Neural progenitor cell (in vitro differentiated cells): ENCODE measurements at places on chromosomes 5 and 9. TPM values are rescaled to one million over a fixed set of nuclear protein-coding genes. Genes with fewer than 3 reads are reported as not detected.

The C5orf58 gene
- not detected in 2 replicates for total RNA-seq

The CYLC2 gene
- not detected in 2 replicates for total RNA-seq

GRCh38 chr5:60677850-60678664 is 21.9 kb downstream of the DEPDC1B start:
- peaks cover 8% of the 10 kb centered on the region for H3K4me1 ChIP-seq
- H3K36me3 ChIP-seq, result peaks cover 6% of the 10 kb centered on the region
- no peak overlapping the region for H3K4me3 ChIP-seq

DNA sequence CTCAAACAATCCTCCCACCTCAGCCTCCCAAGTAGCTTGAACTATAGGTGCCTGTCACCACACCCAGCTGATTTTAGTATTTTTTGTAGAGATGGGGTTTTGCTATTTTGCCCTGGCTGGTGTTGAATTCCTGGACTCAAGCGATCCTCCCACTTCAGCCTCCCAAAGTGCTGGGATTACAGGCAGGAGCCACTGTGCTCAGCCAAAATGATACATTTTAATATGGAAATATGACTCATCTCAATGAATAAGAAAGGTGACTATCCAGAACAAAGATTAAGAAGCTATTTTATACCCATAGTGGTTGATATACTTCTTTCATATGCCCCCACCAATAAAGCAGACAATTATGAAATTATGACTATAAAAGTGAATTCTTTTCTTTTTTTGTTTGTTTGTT is 166.2 kb downstream of the NFIB start:
- no peak overlapping the region for H3K4me3 ChIP-seq
- H3K27me3 ChIP-seq, result no peaks in the 10 kb centered on the region
- H3K4me1 ChIP-seq, result peaks cover 4% of the 10 kb centered on the region
- H3K27ac ChIP-seq, result no peak overlapping the region

GRCh38 chr9:77916410-77916819 is 115.2 kb downstream of the GNAQ start:
- no peak overlapping the region for H3K4me3 ChIP-seq
- DNase-seq, result peak; percentile 9
- no peaks in the 10 kb centered on the region for H3K27me3 ChIP-seq
- peak overlapping the region; percentile 55 for H3K27ac ChIP-seq
- no peaks in the 10 kb centered on the region for H3K36me3 ChIP-seq

- H3K27ac ChIP-seq, result no peak overlapping the region
- no peaks in the 10 kb centered on the region for H3K4me1 ChIP-seq
- H3K36me3 ChIP-seq, result no peaks in the 10 kb centered on the region
- no peak for DNase-seq
- H3K4me3 ChIP-seq, result no peak overlapping the region
These were observed 100.0 kb upstream of the IL6ST start for GRCh38 chr5:56094579-56095361.

DNA sequence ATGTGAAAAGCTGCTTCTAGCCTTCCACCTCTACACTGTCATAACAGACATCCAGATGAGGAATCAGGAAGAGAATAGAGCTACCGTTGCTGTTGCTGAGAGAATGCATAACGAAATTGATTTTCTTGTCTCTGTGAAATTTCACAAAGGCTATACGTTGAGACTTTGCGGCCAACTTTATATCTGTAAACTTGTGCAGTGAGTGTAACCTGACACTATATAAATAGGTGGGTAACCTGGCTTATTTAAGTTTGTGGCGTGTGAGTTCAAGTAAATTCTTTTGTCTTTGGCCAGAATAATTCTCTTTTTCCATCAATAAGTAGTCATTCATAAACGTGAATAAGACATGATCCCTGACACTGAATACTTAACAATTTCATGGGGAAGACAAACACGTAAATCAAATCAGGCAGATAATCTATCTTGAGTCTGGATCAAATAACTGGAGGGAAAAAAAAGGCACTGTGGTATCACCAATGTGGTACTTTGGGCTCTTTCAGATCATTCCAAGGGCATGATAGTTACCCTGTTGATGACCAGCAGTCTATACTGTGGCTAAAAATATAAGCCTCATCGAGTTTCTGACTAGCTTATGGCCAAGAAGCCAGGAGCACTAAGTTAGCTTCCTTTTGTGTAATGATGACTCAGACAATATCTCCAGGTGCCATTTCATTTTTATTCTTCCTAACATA is 98.2 kb upstream of the RASA1 start:
- H3K4me1 ChIP-seq, result no peaks in the 10 kb centered on the region
- no peak overlapping the region for H3K27ac ChIP-seq
- H3K36me3 ChIP-seq, result no peaks in the 10 kb centered on the region
- no peak for DNase-seq

DNA sequence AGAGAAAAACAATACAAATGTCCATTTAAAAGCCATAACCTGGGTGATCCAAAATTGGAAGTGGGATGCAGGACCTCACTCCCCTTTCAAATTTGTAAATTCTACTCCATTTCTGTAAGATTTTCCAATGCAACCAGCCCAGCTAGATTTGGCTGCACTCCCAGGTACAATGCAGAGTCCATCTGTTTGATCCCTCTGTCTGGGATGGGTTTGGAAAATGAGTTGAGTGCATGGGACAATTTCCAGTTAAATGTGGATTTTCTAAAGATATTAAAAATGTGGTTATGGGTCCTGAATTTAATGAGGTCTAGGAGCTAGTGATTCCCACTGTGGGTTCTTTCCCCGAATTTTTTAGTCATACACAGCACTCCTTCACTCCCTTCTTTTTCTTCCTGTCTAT is 104.0 kb upstream of the ATP10B start:
- no peak for DNase-seq
- no peaks in the 10 kb centered on the region for H3K36me3 ChIP-seq
- no peaks in the 10 kb centered on the region for H3K4me1 ChIP-seq
- H3K4me3 ChIP-seq, result no peak overlapping the region

- no peaks in the 10 kb centered on the region for H3K36me3 ChIP-seq
- H3K27me3 ChIP-seq, result no peaks in the 10 kb centered on the region
- peaks cover 62% of the 10 kb centered on the region for H3K4me1 ChIP-seq
- H3K4me3 ChIP-seq, result no peak overlapping the region
- H3K27ac ChIP-seq, result peak overlapping the region; percentile 97
These were observed 8.8 kb downstream of the SLC12A7 start for GRCh38 chr5:1103093-1103492.

GRCh38 chr5:137466889-137467288 is 32.2 kb downstream of the SPOCK1 start:
- peaks cover 3% of the 10 kb centered on the region for H3K4me1 ChIP-seq
- no peaks in the 10 kb centered on the region for H3K36me3 ChIP-seq
- no peak for DNase-seq
- H3K27ac ChIP-seq, result no peak overlapping the region
- no peak overlapping the region for H3K4me3 ChIP-seq
- no peaks in the 10 kb centered on the region for H3K27me3 ChIP-seq

DNA sequence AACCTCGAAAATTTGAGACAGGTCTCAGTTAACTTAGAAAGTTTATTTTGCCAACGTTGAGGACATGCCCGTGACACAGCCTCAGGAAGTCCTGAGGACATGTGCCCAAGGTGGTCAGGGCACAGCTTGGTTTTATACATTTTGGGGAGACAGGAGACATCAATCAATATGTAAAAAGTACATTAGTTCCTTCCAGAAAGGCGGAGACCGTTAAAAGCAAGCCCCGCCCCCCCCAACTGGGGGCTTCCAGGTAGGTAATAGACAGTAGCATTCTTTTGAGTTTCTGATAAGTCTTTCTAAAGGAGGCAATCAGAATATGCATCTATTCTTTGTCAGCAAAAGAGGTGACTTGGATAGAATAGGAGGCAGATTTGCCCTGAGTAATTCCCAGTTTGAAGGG is 599 bp upstream of the MOCS2 start:
- DNase-seq, result no peak
- peak overlapping the region; percentile 66 for H3K4me3 ChIP-seq
- no peak overlapping the region for H3K27ac ChIP-seq
- H3K27me3 ChIP-seq, result peaks cover 6% of the 10 kb centered on the region
- H3K36me3 ChIP-seq, result no peaks in the 10 kb centered on the region
- peaks cover 18% of the 10 kb centered on the region for H3K4me1 ChIP-seq

DNA sequence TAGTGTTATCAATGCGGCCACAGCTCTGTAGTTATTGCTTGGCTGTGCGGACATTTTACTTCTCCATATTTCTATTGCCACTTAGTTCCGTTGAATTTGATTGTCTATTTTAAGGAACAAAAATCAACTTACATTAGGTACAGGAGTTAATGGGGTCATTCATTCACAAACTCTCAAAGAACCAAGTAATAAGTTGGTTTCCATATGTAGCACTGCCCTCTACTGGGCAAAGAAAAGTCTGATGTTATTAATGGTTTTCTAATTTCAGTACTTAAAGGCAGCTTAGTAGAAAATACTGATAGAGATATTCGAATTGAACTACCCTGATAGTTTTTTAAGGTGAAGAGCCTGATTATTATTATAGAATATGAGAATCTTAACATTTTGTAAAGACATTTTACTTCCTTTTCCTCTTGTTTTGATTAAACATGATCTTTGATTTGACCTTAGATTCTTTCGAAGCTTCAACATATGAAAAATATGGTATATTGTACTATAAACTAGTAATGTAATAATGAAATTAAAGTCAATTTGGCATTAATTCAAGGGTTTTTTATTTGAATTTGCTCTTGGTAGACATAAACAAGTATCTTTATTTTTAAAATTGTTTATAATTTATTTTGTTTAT is 119.5 kb upstream of the CTNND2 start:
- no peak overlapping the region for H3K27ac ChIP-seq
- H3K36me3 ChIP-seq, result peaks cover 3% of the 10 kb centered on the region
- H3K27me3 ChIP-seq, result no peaks in the 10 kb centered on the region
- no peaks in the 10 kb centered on the region for H3K4me1 ChIP-seq

DNA sequence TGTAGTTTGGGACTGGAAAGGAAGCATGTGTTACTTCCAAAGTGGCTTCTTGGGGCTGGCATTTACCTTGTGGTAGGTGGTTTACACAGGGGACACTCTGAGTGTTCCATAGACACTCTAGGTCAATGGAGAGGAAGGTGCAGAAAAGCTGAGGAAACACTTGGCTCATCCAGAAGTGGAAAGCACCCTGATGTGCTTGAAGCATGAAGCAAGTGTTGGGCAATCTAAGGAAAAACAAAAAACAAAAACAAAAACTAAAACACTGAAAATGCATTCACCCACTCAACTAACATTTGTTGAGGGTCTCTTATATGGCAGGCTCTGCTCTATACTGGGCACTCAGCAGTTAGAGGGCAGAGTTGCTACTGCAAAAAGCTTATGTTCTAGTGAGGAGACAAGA is 2.9 kb upstream of the ERAP2 start:
- H3K27me3 ChIP-seq, result no peaks in the 10 kb centered on the region
- no peak overlapping the region for H3K27ac ChIP-seq
- H3K4me3 ChIP-seq, result no peak overlapping the region

GRCh38 chr9:93127395-93127911 is 6.6 kb downstream of the NINJ1 start:
- no peak for DNase-seq
- H3K36me3 ChIP-seq, result no peaks in the 10 kb centered on the region
- peaks cover 10% of the 10 kb centered on the region for H3K4me1 ChIP-seq
- no peaks in the 10 kb centered on the region for H3K27me3 ChIP-seq
- no peak overlapping the region for H3K27ac ChIP-seq
- H3K4me3 ChIP-seq, result no peak overlapping the region

GRCh38 chr5:148145916-148146315 is 22.4 kb upstream of the SPINK14 start:
- DNase-seq, result no peak
- H3K36me3 ChIP-seq, result no peaks in the 10 kb centered on the region
- H3K4me3 ChIP-seq, result no peak overlapping the region
- no peaks in the 10 kb centered on the region for H3K4me1 ChIP-seq
- H3K27me3 ChIP-seq, result no peaks in the 10 kb centered on the region

GRCh38 chr9:38062498-38063362 is 6.3 kb downstream of the SHB start:
- H3K4me1 ChIP-seq, result peaks cover 37% of the 10 kb centered on the region
- H3K36me3 ChIP-seq, result no peaks in the 10 kb centered on the region
- no peak overlapping the region for H3K4me3 ChIP-seq

DNA sequence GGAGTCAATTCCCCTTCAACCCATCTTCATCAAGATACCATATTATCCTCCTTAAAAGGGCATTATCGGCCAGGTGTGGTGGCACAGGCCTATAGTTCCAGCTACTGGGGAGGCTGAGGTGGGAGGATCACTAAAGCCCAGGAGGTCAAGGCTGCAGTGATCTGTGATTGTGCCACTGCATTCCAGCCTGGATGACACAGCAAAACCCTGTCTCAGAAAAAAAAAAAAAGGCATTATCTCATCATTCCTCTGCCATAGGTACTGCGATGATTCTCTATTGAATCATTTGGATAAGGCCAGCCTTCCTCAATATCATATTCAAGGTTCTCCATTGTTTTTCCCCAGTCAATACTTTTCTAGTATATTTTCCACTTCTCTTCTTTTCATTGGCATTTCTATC is 39.2 kb upstream of the RAB3C start:
- H3K27me3 ChIP-seq, result no peaks in the 10 kb centered on the region
- no peak for DNase-seq
- H3K4me1 ChIP-seq, result no peaks in the 10 kb centered on the region
- no peak overlapping the region for H3K4me3 ChIP-seq

- DNase-seq, result no peak
- peaks cover 5% of the 10 kb centered on the region for H3K4me1 ChIP-seq
- no peak overlapping the region for H3K27ac ChIP-seq
- H3K27me3 ChIP-seq, result no peaks in the 10 kb centered on the region
- H3K4me3 ChIP-seq, result no peak overlapping the region
- H3K36me3 ChIP-seq, result no peaks in the 10 kb centered on the region
These were observed 136.0 kb upstream of the TBC1D2 start for GRCh38 chr9:98391406-98391805.
